ENCODE measurements at places on chromosomes 11 and 22.

DNA sequence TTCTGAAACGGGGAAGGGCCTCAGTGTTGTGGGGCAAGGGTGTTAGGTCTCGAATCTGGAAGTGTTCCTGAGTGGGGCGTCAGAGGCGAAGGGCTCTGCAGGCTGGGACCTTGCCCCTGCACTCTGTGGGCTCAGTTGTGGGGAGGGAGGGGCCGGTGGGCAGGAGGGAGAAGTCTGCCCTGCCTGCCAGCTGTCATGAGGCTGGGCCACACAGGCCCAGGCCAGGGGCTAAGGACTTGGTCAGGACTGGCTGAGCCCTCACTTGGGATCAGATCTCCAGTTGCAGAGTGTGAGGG is at the start of gene CRACR2B:
Gene CRACR2B, plus strand, starts transcription at position 23 of the 296 bp plus-strand sequence. CDS start 689 bp downstream, outside the sequence.
- DNase-seq: no peak

GRCh38 chr11:67656278-67656922 is 5.9 kb upstream of the ACY3 start:
- DNase-seq: no peak

GRCh38 chr11:36002196-36002595 is 58.3 kb downstream of the LDLRAD3 start:
- DNase-seq: no peak

- no peak for DNase-seq
These were observed 415.3 kb upstream of the CADM1 start for GRCh38 chr11:115919341-115920091.

- DNase-seq: no peak
These were observed 48.8 kb downstream of the ACAT1 start for GRCh38 chr11:108170184-108170583.

DNA sequence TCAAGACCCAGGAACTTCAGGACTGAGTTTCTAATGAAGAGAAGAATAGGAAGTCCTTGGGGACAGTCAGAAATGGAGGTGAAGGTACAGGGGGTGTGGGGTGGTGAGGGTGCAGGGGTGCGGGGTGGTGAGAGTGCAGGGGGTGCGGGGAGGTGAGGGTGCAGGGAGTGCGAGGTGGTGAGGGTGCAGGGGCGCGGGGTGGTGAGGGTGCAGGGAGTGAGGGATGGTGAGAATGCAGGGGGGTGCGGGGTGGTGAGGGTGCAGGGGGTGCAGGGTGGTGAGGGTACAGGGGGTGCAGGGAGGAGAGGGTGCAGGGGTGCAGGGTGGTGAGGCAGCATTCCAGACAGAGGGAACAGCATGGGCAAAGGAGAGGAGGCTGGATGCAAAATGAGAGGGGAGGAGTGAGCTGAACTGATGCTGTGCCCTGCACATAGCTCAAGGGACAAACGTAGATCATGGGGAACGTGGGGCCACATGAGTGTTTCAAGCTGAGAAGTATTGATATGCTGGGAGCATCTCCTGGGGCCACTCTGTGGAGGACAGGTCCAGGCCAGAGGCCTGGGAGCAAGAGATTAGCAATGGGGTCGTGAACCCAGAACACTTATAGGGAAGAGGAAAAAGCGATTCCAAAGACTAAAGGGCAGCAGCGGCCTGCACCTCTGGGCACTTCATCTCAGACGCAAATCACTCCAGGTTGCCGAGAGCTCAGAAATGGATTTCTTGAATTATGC is 23.7 kb upstream of the DAGLA start:
- no peak for DNase-seq

- no peak for DNase-seq
These were observed 71.5 kb upstream of the RAB38 start for GRCh38 chr11:88246696-88247095.

DNA sequence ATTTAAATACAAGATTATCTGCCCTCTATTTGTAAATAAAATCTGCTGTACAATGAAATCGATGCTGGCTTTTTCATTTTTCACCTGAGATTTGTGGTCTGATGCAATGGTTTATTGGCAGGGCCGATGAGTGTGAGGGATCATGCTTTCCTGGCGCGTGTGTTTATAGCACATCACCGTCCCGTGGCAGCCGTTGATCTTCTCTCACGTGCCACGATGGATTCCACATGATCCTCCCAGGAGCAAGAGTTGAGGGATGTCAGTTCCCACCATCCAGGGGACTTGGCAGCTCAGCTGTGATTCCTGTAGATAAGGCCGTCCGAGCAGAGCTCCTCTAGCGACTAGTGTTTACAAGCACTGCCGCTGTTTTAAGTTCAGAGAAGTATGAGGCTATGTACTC is 213.7 kb downstream of the TBC1D22A start:
- DNase-seq: no peak

DNA sequence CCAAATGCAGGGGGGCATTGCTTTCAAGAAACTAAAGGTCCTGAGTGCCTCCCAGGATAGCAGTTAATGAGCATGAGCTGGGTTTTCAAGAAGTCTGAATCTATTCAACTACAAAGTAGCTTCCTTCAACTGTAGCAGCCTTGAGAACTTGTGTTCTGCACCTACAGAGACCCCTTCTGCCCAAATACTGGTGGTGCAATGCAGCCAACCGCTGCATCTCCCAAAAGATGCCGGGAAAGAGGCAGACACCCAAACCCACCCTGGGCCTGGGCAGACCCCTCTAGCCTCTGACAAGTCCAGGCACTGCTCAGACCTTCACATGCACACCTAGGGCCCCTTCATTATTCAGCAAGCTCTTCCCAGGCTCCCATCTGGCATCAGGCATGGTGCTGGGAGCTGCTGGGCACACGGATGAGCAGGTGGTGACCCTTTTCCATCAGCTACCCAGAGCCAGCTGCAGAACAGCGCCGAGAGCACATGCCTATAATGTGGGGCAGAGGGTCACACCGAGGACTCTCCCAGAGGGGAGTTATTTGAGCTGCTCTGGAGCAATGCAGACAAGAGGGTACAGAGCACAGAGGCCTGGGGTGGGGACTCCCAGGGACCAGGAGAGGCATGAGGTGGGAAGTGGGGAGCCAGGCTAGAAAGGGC is 44.9 kb upstream of the ETS1 start:
- no peak for DNase-seq

GRCh38 chr11:27184458-27185312 is 144.1 kb downstream of the BBOX1 start:
- no peak for DNase-seq

DNA sequence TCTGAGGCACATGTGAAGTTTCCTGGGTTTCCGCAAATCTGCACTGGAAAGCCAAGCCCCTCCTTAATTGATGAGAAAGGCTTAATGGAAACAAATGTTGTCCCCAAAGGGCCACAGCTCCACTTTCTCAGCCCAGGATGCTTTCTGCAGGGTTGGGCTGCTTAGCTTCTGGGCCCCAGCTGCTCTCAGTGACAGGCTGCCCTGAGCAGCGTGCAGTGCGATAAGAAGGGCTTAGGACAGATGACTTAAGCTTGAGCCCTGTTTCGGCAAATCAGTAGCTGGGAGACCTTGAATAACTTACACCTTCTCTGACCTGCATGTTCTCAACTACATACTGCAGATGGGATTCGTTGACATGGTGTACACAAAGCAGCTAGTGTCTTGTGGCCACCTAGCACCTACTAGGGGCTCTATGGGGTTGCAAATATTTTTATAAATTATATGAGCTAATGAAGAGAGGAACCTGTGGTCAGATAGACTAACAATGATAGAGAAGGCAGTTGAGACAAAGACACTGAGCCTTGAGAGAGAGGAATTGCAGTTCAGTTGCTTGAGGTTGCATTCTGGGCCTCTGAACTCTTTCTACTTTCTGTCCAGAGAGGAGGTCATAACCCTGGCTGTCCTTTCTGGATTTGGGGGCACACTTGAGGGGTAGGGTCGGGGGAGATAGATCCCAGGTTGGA is 11.5 kb downstream of the STX3 start:
- no peak for DNase-seq

GRCh38 chr22:31618057-31618456 is 44.0 kb downstream of the PISD start:
- no peak for DNase-seq

DNA sequence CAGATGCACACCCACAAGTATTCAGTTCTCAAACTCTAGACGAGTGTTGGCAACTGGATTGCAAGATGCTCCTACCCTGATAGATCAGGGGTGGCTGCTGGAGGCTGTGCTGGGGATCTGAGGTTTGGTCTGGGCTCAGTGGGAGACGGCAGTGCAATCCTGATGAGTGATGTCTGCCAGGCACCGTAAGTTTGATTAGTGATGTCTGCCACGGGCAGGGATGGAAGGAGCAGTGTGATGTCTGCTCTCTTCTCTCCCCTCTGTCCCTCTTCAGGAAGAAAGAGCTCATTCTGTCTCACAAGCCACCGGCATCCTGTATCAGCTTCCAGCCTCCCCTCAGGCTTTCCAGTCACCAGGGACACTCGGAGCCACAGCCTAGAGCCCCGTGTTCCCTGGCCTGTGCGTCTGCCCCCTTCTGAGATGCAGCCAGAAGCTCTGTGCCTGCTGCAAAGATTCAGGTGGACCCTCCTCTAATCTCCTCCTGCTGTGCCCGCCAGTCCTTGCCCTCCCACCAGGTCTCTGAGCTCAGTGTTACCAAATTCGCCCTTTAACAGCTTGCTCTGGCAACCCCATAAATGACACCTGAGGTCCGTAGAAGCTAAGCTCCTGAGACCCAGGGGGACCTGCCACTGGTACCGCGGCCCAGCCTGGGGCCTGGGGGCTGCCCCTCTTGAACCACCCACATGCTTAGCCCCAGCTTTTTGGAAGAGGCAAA is 19.9 kb downstream of the TP53I11 start:
- DNase-seq: no peak

DNA sequence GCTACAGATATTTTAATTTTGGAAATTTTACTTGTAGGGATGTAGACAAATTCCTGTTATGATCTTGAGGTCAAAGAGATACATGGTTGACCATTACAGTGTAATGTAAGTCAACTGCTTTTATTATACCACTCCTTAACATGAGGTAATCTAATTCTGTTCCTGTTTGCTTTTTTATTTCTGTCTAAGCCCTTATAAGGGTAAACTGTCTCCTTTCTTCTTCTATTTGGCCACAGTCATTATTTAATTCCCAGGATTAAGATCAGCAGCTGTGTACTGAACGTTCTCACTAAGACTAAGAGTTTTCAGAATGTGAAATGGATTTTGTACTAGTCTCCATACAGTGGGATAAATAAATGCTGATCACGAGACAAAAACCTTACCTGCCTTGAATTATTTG is 32.8 kb downstream of the C2CD3 start:
- no peak for DNase-seq

DNA sequence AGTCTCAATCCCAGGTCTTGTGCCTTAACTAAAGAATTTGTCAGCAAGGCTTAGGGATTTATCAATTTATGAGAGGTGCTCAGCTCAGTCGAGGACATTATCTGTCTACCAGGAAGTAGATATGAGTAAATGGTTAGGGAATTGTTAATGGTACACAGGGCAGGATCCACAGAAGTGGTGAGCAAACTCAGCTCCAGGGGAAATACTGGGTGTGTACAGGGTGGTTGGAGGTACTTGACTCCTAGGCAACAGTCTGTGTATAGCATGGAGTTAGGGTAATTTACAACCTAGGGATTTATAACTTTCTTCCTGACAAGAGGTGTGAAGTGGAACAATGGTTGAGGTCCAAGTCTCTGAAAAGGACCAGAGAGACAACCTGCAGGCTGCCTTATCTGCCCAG is 123.4 kb upstream of the OR9Q1 start:
- no peak for DNase-seq

DNA sequence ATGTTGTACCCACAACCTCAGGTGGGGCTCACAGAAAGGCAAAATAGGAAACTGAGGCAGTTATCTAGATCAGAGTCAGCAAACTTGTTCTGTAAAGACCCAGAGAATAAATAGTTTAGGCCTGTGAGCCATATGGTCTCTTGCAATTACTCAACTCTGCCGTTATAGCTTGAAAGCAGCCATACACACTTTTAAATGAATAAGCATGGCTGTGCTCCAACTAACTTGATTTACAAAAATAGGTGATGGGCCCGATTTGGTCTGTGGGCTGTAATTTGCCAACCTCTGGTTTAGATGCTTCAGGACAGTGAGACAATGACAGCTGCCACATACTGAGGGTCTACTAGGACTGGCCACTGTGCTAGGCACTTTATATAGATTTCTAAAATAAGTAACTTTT is 198.8 kb upstream of the NARS2 start:
- DNase-seq: no peak

DNA sequence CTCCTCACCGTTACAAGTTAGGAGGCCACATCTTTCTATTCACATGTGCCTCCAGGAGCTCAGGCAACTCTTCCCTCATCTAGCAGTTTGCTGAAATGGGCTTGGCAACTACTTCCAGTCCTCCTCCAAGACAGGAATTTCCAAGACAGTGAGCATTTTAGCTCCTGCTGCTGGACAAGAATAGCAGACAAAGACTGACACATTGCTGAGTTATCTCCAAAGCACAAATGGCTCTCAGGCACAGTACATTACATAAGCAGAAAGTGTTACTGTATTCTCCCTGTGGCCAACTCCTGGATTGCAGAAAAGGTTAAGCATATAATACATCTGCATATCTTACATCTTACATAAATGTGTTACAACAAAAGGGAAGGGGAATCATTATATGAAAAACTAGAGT is 83.2 kb upstream of the POU2AF2 start:
- DNase-seq: no peak

DNA sequence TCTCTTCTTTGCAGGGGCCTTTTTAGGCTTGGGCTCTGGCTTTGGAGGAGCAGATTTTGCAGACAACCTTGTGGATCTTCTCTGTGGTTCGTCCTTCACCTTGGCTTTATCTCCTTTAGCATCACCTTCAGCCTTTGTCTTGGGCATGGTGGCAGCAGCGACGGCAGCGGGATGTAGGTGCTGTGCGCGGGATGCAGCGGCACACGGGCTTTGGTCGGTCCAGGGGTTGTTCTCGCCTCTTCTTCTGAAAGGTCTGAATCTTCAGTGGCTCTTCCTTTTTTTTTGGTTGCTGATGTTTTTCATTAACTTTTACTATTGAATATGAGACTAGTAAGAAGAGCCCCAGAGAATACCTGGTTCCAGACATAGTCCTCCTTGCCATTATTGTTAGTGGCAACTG is 10.0 kb downstream of the MEI1 start:
- no peak for DNase-seq

DNA sequence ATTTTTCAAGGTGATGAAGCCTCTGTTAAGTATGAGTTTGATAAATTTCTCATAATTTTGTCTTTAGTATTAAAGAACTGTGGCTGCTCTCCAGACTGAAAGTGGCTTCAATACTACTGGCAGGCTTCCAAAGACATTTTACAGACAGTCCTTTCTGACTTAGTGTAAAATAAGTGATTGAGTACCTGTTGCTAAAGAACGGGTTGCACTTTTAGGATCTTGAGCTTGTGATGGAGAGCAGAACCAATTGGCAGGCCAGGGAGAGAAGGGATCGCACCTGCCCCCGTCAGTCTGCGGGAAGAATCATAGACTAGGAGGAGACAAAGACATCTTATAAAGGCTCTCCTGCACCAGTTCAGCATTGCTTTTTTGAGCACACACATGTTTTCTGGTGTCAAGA is 4.4 kb downstream of the NCAM1 start:
- DNase-seq: no peak

All from stimulated activated CD4-positive, alpha-beta T cell treated with anti-CD3 and anti-CD28 coated beads, TNF-alpha, amount 100 ng/mL, for 1 hour (primary cell).